ENCODE measurements at places on chromosomes 4 and X. TPM values are rescaled to one million over a fixed set of nuclear protein-coding genes. Genes with fewer than 3 reads are reported as not detected.

GRCh38 chrX:49310371-49310770 lies 6.9 kb downstream of the GAGE10 start:
- DNase-seq, result no peak

DNA sequence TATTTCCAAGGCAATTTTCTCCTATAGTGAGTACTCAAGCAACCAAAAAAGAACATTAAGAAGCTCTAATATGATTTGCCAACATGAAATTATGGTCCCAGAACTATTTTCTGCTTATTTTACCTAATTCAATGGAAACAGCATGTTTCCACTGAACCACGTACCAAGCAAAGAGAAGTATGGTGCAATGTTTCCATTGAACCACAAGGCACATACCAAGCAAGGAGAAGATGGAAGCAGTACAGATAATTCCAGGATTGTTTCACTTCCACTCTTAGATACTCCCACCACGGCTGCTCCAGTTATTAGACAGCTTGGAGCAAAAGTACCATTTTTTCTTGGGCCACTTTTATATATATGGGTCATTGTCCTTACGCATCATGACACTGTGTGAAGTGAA lies 164.9 kb downstream of the RNF150 start:
- DNase-seq, result no peak

DNA sequence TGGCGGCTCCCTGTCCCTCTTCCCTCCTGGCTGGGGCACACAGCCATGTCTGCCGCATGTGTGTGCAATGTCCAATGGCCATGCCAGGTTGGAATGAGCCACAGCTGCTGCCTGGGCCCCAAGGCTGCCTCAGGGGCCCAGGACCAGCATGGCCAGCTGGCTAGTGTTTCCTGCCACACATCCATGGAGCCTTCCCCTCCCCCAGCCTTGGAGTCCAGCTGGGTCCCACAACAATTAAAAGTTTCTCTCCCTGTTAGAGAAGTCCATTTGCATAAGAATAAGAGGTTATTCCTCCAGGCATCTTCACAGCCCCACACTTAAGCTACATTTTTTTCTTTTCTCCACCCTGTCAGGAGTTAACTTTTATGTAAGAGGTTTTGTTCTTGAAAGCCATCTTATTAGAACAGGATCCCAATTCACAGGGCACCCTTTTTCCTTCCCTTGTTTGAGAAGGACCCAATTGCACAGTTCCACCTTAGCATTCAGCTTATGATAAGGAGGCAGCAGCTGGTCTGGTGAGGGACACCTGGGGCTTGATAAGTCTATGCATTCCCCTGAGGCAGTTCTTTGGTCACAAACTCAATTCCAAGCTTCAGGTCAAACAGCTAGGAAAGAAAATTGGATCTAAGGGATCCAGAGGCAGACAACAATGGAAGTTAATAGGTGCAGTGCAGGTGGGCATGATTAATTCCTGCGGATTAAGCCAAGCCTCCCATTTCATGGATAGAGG lies 963.3 kb upstream of the GRIA3 start:
- no peak for DNase-seq

GRCh38 chr4:15930314-15930713 lies 8.2 kb downstream of the FGFBP1 start:
- peak; percentile 41 for DNase-seq

- DNase-seq, result peak; percentile 43
These were observed 284.4 kb upstream of the SFRP2 start for GRCh38 chr4:154073107-154073822.

- peak; percentile 86 for DNase-seq
These were observed 908 bp upstream of the TLR6 start for GRCh38 chr4:38857354-38858096.

GRCh38 chrX:67604979-67605703 lies 61.3 kb downstream of the AR start:
- peak; percentile 91 for DNase-seq

DNA sequence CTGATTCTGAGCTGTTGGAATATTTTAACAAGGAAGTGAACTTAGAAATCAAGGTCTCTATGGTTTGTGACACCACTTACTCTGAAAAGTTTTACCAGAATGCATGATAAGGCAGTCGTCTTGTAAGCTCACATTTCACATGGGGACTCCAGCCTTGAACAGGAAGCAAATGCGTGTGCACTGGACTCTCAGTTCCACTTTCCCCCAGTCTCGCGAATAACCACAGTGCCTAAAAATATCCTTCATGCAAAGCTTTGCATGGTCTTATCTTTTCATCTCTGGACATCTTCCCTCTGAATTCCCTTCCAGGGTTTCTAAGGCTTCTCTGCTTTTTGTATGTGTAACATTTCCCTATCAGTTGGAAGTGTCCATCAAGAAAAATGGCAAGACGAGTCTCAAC lies 581.8 kb downstream of the NLGN4X start:
- no peak for DNase-seq

GRCh38 chrX:44899946-44900345 lies 27.0 kb downstream of the KDM6A start:
- no peak for DNase-seq

GRCh38 chrX:11407331-11408108 lies 114.3 kb downstream of the AMELX start:
- peak; percentile 59 for DNase-seq

USP51 gene
- total RNA-seq, result 2.2 TPM
